ENCODE measurements at places on chromosomes 4 and X.

- DNase-seq, result no peak
These were observed 35.9 kb downstream of the NAP1L5 start for GRCh38 chr4:88661739-88662138.

GRCh38 chr4:183987987-183988392 is 82.9 kb downstream of the STOX2 start:
- no peak for DNase-seq

GRCh38 chr4:169229571-169230028 is 41.2 kb downstream of the SH3RF1 start:
- no peak for DNase-seq

GRCh38 chr4:151267822-151268535 is 9.0 kb upstream of the PRSS48 start:
- DNase-seq, result no peak

GRCh38 chrX:77347572-77347971 is 99.6 kb upstream of the FGF16 start:
- no peak for DNase-seq

DNA sequence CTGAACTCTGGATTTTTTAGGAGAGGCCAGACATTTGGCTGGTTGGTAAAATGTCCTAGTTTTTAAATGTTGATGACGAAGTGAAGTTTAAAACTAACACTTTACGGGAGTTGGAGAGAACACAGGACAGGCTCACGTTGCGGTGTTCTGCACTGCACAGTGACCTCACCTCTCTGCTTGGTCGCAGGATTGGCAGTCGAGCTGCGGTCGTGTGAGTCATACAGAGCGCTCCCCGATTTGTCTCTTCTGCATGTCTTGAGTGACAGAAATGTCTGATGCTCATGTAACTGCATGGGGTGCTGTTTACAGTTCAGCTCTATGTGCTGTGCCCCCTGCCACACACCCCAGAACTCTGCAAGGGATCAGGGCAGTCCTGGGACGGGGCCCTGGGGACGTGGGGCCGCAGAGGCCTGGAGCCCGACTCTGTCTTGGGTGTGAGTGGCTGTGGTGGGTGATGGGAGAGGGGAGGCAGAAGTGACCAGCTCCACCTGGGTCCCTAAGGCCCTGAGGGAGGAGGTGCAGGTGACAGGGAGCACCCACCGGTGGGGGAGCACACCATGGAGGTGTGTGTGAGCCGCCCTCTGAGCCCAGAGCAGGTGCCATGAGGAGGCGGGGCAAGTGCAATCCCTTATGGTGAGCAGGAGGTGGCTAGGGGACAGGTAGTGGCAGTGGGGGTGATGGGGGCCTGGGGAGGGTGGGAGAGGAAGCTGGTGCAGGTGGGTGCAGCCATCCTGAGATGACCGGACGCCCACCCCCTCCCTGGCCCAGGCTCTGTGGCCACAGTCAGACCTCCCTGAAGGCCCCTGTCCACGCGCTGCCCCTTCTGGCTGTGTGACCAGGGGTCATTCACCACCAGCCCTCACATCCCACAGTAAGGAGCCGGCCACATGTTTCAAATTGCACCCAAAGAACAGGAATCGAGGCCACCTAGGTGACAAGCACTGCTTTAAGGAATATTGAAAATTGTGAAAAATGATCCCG is 77.9 kb upstream of the ADRA2C start:
- no peak for DNase-seq

DNA sequence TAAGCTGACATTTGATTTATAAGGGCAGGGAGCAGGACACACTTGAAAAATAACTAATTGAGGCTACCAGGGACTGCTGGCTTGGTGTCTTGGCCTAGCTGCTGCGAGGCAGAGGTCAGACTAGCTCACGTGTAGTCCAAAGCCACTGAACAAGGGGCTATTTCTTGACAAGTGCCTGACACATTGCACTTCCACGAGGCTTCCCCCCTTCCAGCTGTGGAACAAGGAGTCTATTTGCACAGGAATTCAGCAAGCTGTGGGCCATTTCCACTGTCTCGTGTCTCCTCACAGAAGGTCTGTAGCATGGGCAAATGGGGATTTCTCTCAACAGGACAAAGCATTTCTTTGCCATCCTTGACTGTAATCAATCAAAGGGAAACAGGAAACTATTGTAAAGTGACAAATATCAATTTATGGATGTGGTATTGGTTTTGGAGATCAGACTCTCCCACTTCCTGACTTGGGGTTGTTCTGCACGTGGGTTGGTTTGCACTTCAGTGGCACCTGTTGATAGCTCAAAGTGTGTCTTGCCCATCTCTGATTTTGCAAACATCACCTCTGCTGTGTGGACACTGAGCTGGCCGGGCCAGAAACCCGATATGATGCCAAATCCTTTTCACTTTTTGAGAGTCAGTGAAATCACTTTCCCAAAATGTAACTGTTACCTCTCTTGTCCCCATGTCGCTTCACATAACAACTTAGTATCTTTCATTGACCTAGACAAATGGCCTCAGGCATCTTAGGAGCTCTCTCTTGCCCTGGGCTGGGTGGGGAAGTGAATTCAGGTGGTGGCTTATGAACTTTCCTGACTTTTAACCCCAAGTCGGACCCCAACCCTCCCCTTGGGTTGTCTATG is 107.4 kb upstream of the MAMLD1 start:
- DNase-seq, result no peak

- peak; percentile 30 for DNase-seq
These were observed 306.3 kb downstream of the ANK2 start for GRCh38 chr4:113355550-113356371.

DNA sequence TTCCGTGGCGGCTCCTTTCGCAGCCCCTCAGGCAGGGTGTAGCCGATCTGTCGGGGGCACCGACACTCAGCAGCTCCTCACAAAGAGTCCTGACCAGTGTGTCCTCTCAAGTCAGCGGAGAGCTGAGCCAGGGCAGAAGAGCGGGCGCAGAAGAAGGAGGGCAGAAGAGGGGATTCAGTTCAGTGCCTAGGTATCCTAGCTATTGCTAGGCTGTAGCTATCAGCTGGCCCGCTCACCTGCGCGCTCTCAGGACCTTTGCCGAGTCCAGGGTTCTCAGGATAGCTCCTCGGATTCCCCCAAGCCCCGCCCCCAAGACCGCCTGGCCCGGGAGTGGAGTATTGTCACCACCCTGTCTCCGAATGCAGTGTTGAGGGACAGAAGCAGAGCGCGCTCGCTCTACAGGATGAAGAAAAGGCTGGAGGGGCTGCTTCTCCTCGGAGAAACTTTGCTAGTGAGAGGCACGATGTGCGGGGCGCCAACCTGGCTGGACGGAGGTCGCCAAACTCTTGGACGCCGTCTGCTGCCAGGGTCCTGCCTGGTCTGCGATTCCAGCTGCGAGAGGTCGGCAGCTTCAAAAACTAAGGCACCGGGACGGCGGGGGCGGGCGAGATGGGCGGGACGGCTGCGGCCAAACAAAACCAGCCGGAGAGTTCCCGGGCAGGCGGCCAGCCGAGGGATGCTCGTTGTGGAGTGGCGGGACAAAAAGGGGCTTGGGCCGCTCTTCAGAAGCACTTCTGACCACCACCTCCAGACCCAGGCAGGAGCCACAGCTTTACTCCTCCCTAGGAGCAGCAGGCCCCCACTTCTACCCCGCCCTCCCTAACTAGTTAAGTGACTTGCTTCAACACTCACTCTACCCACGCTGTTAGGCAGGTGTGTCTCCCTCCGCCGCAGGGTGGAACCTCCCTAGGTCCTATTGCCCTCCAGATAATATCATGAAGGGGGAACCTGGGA is at the start of gene XKRX:
TSS of gene XKRX (minus strand) at position 258 of the 954 bp plus-strand sequence. CDS start 613 bp downstream, outside the sequence.
- peak; percentile 30 for DNase-seq

DNA sequence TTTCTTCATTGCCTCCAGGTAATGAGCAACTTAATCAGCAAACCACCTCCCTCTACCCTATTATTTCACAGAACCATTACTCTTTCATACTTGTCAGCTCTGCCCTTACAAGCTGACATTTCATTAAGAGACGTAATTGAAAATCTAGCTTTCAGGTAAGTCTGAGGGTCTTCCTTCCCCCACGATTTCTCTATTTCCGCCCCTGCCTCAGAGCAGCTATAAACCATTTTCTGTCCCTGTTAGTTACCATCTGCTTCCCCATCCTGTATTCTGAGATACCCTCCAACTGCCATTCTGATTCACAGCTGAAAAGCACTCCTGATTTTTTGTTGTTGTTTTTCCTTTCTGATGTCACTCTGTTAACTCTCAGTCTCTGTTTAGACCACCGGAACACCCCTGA is 37.1 kb downstream of the SH3RF1 start:
- no peak for DNase-seq

- no peak for DNase-seq
These were observed 147.1 kb downstream of the NHS start for GRCh38 chrX:17521871-17522693.

DNA sequence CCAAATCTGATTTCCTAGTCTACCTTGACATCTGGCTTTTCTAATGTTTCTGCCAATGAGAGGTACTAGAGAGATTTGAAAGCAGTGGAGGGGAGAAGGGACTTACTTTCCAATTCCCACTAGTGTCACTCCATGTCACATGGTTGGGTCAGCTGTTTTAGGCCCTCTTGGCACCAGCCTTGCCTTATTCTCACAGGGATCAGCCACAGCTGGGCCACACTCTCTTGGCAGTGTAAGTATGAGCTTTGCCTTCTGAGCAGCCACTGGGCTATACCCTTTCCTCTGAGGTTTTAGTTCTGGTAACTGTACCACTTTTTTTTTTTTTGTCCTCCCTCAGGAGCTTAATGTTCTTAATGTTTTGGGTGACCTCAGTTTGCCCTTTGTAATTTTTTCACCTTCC is 10.2 kb upstream of the ADH1C start:
- DNase-seq, result no peak

DNA sequence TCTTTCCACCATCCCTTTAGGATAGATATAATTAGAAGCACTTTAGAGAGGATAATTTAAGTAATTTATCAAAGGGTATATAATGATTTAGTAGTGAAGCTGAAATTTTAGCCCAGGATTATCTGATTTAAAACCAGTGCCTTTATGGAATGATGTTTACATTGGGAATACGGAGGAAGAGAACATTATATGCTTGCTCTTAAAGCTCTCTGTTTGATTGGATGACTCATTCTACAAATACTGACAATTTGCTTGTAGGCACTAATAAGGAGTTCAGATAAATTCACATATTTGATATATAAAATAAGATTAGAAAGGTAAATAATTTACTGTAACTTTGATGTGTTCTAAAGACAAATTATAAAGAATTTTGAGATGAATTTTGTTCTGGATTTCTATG is 84.7 kb downstream of the SH3BGRL start:
- no peak for DNase-seq

- DNase-seq, result no peak
These were observed 71.1 kb downstream of the HADH start for GRCh38 chr4:108060686-108061321.

DNA sequence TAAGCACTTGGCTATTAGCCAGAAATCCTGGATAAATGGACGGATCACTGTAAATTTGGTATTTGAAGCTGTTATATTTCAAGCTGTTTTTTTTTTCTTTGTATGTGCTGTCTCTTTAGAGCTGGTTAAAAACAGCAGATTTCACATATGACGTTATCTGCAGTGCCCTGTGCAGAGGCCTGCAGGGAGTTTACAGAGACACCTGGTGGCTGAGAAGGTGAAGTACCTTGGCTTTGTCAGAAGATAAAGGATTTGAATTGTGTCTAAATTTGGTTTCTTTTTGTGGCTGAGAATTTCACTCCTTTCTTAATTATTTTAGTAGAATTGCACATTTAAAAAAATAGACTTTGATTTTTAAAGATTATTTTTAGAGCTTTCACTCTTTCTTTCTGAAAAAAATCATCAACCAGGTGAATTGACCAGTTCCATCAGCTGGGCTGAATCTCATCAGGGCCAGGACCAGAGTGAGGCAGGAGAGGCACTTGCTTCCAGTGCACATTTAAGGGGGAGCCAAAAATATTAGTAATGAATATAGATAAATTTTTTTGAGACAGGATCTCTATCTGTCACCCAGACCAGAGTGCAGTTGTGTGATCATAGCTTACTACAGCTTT is 9.6 kb upstream of the CHRNA9 start:
- peak; percentile 48 for DNase-seq

GRCh38 chrX:1391370-1391706 is 575 bp downstream of the SLC25A6 start:
- no peak for DNase-seq

DNA sequence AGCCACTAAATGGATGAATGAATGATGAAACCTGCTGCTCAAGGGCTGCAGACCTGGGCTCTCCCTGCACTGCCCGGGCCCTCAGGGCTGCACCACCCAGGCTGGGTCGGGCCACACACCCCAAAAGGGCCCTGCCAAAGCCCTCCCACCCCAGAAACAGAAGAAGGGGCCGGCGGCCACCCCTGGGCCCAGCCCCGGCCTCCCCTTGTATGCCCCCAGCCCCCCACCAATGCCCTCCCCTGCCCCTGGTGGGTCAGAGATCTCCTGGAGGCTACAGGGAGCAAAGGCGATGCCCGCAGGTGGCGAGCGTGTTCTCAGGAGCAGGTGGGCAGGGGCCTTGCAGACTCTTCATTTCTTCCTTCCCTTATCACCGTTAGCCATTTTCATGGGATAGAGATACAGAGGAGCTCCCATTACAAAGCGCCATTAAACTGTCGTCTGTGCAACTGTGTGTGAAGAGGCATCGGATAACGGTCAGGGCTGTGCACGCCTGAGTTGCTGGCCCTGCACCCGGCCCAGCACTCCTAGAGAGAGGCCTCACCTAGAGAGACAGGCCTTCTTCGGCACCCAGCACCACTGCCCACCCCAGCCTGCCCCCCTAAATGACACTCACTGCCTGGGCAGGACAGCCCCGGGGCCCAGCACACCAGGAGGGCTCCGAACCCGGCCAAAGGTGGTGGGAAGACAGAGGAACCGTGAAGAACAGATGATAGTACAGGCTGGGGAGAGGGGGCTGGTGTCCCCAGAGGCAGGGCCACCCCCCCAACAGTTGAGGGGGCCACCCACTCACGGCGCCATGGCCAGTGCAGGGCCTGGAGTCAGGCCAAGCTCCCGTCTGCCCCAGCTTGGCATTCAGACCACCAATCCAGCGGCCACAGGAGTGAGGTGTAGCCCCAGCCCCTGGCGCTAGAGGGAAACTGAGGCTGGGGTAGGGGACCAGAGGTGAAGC is 133.7 kb downstream of the FAM53A start:
- DNase-seq, result no peak

DNA sequence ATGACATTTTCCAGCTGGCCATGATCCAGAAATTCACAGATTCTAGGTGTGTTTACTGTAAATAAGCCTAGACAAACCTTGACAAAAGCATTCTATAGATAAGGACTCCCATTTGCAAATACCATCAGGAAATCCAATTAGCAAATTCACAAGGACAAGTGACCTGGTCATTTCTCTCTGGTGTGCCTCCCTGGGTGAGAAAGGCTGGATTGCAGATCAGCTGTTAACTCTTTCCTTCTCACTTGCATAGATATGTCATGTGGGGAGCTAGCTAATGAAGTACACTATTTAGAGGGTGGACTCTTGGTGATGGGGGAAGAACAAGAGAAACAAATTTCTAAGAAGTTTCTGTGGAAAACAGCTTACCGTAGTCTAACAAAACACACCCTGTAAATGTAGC is 58.9 kb downstream of the MOSPD2 start:
- DNase-seq, result no peak

GRCh38 chrX:47683829-47684205 is 24.8 kb upstream of the UXT start:
- no peak for DNase-seq

GRCh38 chrX:81378560-81378959 is 176.7 kb downstream of the SH3BGRL start:
- DNase-seq, result no peak

Data from T-cell (primary cell).